ENCODE measurements at places on chromosomes 7 and 10.

DNA sequence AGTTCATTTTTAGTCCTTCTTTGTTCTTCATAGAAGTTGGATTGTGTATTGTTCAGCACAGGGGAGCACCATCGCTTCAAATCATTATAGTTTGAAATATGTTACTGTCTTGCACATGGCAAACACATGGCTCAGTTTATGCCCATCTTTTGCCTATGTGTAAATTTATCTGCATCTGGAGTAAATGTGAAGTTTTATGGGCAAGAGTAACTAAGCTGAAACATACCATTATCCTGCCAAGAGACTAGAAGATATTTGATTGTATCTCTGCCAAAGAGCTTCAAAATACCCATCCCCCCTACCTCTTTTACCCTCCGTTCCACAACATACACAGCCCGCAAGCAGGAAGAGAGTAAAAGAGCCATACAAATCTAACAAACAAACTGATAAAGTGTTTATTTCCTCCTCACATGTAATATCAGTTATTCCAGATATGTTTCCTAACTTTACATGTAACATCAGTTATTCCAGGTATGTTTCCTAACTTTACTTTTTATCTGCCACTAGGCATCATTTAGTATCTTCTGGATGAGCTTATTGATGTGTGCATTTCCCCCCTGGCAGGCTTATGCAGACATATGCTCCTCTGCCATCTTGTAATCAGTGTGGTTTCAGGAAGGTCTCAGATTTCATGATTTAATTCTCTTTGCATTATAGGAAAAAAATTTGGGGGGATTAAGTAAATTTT, 127.7 kb downstream of the SRI start:
- no peak for DNase-seq

GRCh38 chr7:114659409-114660125, 245.0 kb downstream of the FOXP2 start:
- no peak for DNase-seq

DNA sequence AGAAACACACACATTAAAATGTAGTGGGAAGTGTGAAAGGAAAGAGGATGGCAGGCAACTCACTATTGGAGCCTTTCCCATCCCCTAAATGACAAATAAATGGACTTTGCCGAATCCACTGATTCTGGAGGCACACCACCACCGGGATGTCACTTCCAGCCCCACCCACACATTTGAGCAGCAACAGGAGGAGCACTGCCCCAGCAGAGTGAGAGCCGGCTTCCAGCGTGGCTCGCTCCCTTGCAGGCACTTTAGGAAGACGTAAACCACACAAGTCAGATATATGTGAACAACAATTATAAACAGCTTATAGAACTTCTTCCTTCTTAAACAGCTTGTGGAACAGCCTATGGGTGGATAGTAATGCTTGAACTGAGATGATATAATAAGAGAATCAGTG, 191.0 kb downstream of the DGKI start:
- no peak for DNase-seq

DNA sequence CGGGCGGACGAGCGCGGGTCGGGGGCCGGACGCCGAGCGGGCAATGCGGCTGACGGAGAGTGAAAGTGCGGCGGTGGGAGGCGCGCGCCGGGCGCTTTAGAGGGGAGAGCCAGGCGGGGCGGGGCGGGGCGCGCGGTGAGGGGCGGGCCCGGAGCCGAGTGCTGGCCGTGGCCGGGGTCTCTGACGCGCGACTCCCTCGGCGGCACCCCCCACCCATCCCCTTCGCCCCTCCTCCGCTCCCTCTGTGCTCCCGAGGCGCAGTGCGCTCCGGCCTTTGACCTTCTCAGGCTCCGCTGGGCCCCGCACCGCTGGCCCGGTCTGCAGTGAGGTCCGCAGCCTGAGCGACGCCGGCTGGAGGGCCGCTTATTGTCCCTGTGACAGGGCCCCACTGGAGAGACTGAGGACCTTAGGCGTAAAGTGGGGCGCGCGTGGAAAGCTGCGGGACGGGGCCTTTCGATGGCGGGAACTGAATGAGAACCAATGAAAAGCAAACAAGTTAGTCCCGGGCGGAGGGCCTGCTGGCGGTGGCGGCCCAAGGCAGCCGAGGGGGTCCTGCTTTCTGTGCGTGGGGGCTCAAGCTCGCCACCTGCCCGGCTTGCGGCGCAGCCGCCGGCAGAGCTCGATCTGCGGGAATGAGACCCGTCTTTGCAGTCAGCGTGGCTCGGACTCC, at the start of gene CXCL12:
CXCL12 (minus strand) TSS at position 72 of the 670 bp plus-strand sequence. CDS start 92 bp downstream, outside the sequence.
- no peak for DNase-seq

- no peak for DNase-seq
These were observed 415.1 kb upstream of the FZD8 start for GRCh38 chr10:36057180-36057579.

DNA sequence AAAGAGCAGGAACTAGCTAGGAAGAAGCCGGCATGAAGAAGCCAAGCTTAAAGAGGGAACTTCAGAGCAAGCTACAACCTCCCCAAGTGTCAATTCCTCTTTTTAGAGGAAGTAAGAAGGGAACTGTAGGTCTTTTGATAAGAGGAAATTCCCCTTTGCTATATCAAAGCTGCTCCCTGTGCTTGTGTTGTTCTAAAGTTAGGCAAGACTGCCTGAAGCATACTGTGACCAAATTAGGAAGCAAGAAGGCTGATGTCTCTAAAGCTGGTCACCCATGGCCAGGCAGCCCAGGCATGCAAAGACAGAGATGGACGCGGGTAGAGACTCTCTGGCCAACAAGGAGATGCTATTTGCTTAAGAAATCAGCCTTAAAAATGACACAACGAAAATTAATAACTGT, 87.9 kb downstream of the RNF216 start:
- no peak for DNase-seq

DNA sequence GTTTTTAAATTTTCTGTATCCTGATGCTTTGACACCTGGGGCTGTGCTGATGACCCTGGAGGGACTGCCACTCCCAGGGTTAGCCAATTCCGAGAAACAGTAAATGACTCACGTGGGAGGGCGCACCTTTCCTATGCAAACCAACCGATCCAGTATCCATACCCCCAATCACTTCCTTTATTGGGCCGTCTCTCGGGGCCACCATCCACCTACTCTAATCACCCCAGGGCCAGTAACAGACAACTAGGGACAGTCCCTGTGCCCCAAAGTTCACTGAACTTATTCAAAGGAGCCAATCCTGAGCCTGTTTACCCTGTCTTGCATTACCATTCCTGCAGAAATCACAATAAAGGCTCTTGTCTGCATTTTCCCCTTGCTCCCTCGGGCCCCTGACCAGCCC, 6.6 kb upstream of the LGI1 start:
- no peak for DNase-seq

- DNase-seq: no peak
These were observed 127.3 kb downstream of the ARHGAP22 start for GRCh38 chr10:48477616-48478015.

DNA sequence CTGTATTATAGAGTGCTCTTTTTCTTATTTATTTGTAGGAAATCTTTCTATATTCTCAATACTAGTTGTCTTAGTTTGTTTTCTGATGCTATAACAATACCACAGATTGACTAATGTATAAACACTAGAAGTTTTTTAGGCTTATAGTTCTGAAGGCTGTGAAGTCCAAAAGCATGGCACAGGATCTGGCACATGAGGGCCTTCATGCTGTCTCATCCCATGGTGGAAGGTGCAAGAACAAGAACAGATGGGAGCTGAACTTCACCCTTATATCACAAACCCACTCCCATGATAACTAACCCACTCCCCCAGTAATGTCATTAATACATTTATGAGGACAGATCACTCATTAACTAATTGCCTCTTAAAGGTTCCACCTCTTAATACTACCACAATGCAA, 109.7 kb downstream of the AVL9 start:
- DNase-seq: no peak

DNA sequence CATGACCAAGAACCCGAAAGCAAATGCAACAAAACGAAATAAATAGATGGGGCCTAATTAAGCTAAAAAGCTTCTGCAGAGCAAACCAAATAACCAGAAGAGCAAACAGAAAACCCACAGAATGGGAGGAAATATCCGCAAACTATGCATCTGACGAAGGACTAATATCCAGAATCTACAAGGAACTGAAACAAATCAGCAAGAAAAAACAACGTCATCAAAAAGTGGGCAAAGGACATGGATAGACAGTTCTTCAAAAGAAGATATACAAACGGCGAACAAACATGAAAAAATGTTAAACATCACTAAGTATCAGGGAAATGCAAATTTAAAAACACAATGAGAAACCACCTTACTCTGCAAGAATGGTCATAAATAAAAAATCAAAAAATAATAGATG, 35.3 kb upstream of the CACUL1 start:
- DNase-seq: no peak

- DNase-seq: no peak
These were observed 82.3 kb downstream of the NXPH1 start for GRCh38 chr7:8515640-8516185.

- no peak for DNase-seq
These were observed 33.4 kb upstream of the NUB1 start for GRCh38 chr7:151308256-151308655.

DNA sequence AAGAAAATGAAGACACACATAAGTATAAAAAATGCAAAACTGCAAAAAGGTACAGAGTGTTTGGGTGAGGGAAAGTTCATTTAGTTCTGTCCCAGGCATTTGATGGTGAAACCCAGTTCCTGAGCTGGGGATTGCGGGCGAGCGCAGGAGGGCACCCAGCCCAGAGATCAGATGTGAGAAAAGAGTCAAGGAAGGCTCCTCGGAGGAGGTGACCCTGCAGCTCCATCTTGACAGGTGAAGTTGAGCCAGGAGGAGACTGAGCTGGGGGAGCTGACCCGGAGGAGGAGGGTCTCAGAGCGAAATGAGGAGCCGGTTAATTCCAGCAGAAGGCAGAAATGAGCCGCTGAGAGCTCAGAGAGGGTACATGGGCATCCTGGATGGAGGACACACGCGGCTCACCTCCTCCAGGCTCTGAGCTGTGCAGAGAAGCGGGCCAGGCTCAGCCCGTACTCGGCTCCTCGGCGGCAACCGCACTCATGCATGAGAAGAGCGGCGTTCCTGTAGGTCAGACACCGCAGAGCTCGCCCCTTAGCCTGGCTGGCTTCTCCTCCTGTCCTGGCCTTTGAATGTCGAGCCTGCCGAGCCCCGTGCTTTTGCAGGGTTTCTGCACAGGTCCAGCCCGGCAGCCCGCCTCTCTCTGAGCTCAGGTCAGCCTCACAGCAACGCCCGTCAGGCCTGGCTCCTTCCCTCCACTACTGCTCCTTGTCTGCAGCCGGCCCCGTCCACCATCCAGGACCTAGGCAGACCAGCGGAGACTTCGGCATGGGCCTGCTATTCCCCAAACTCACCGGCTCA, 9.5 kb upstream of the RAMP3 start:
- no peak for DNase-seq

DNA sequence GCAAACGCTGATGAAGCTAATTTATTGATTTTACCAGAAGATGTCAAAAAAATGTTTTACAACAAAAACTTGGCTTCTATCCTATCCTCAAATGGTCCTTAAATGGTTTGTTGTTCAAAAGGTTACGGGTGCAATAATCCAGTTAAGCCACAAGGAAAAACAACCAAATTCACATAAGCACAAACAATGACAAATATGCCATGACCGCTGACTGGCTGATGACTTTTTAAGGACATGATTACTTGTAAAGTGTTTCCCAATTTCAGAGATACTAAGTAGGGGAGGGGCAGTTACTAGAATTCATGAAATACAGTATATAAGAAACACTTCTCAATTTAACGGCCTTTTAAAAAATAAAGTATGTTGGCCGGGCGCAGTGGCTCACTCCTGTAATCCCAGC, 28.8 kb downstream of the ABI1 start:
- no peak for DNase-seq

DNA sequence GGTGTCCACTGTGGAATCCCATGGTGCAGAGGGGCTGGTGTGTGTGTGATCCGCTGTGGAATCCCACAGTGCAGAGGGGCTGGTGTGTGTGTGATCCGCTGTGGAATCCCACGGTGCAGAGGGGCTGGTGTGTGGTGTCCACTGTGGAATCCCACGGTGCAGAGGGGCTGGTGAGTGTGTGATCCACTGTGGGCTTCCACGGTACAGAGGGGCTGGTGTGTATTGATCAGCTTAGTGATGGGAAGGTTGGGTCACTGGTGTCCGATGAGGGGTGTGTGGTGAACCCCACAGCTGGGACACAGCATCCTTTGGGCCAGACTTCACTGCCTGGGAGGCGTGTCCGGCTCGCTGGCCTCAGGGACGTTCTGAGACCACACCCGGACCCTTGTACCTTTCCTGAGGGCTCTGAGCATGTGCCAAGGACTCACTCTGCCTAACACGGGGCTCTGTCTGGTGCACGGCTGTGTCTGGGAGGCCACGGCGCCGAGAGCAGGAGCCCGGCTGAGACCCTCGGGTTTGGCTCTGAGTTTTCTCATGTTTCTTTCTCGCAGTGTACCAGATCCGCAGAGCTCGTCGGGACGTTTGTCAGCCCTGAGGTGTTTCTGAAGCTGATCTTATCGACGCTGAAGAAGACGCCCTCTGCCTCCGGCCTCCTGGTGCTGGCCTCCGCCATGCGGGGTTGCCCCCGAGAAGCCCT, 29.3 kb upstream of the PRKAR1B start:
- DNase-seq: no peak

DNA sequence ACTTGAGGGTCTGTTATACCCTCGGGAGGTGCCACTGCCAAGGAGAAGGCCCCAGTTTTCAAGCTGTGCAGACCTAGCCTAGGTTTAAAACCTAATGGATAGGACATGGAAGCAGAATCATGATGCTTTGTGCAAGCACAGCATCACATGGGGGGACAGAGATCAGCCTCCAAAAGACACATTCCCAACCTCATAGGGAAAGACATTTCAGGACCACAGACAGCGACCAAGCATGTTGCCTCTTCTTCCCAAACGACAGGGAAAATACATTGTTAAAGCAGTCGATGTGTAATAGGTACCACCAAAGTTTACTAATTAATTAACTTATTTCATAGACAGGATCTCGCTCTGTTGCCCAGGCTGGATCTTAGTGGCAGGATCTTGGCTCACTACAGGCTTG, 573.9 kb downstream of the TCERG1L start:
- no peak for DNase-seq

DNA sequence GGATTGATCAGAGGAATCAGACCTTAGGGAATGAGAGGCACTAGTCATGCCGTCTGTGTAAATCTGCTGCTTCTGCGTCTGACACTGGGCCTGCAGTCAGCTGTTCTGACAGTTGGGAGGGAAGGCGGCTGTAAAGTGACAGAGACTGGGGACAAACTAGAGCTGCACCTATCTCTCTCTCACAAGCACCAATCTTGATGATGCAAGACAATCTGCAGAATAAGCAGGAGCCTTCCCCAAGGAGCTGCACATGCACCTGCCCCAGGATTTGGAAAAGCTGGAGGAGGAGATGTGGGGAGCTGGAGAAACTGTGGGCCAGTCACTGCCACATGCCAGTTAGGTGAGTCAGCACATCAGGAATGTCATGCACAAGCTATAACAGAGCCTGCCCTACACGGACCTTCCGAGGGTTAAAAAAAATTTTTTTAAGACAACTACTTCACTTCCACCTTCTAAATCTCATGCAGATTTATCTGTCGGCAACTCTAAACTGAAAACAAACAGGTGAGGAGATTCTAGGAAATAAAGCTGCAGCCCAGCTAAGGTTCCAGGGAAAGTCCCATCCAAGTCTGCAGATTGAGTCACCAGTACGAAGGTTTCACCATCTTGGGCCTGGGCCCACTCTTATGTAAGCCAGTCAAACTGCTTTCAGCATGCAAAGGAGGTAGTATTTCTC, 39.2 kb downstream of the ENO4 start:
- DNase-seq: no peak

- DNase-seq: no peak
These were observed 22.4 kb downstream of the RHOBTB1 start for GRCh38 chr10:60921633-60922032.
